Cortex of kidney (tissue), 1 donor: ENCODE measurements at places on chromosomes 7 and 10.

GRCh38 chr7:130489140-130489983, 2.5 kb upstream of the MEST start:
- no peak for DNase-seq

GRCh38 chr10:130737621-130738020, 573.9 kb downstream of the TCERG1L start:
- no peak for DNase-seq

GRCh38 chr10:22606164-22606614, 108.2 kb downstream of the PIP4K2A start:
- no peak for DNase-seq

- no peak for DNase-seq
Observed at GRCh38 chr7:106959753-106960152, 84.8 kb upstream of the PRKAR2B start.

DNA sequence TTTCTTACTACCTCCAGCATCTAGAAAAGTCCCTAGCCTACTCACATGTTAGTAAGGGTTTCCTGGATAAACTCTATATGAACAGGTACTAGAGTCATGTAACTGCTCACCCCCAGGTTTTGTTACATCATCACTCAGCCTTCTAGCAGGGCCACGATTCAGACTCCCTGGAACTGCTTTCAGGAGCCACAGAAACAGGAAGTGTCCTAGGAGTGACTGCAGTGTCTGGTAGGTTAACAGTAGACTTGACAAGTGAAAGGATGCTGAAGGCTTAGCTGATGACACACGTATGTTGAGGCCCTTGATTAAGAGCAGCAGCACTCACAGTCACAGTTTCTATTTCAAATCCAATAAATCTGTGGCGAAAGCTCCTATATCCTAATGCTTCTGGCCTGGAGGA, 101.2 kb downstream of the DNMBP start:
- DNase-seq, result no peak

- DNase-seq, result no peak
Observed at GRCh38 chr7:110591341-110591740, 499.6 kb upstream of the LRRN3 start.

DNA sequence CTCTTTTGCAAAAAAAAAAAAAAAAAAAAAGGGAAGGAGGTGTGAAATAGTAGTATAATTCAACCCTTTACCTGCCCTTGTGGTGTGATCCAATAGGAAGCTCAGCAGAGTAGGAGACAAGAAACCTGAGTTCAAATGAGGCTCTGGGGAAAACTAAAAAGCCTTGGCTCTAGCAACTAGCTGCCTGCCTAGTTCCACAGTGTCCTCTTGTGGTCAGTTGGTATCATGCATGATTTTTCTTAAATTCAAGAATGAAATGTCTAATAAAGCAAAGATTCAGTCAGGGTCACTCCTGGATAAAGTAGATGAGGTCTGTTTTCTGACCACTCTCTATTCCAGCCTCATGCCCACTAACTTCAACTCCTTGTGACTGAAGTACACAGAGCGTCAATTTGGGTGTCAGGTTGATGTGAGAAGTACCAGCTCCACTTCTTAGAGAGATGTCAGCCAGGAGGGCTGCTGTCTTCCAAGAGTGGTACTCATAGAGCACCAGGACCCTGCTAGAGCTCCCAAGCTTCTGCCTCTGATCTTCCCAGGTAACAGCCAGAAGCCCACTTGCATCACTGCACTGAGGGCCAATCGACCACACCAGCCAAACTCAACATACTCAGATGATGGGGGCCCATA, 10.5 kb downstream of the LSM5 start:
- no peak for DNase-seq

DNA sequence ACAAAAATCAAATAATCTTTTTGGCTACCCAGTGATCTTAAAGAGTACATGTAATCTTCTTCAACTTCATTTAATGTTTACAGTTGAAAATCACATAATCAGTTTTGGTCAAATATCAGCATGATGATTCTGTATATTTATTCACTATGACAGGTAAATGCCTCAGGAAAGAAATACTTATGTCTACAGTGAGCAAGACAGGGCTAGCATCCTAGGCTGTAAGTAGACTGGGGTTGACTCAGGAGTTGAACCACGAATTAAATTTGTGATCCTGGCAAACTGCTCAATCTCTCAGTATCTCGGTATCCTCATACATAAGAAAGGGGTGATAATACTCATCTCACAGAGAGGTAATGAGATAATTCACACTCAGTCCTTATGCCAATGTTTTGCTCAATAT, 71.8 kb downstream of the SEMA3D start:
- no peak for DNase-seq

DNA sequence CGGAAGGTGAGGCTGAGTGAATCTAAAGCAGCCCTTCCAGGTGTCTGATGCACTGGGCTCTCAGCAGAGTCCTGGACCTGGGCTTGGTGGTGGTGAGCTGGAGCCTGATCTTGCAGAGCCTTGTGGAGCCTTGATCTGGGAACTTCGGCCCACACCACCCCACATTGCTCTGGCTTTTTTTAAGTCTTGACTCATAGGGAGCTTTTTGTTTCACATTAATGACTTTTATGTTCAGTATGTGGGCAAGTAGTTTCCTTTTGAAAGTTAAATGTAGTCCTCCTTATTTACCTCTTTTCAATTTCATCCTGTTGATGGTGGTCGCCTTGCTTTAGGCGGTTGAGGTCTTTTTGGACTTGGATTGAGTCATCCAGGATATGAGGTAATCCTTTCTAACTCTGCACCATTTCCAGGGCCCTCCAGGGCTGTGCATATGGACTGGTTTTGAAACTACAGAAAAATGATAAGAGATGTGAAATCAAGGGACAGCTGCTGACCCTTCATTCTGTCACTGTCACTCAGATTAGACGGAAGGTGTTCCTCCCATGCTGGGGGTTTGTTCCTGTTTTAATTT, 2.9 kb upstream of the NRAP start:
- DNase-seq, result no peak

DNA sequence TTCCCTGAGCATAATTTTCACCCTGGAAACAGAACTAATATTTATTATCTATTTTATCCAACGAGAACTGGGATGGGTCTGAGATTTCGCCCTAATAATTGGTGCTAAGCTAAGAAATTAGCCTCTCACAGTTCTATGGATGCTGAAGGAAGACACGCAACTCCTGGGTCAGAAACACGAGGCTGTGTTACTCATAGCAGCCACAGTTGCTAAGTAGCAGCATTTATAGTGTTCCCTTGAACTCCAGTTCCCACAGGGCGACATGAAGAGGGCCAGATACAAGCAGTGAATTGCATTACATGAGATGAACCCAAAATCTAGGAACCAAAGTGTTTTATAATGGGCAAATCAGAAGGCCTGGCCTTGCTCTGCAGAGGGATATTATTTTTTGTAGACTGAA, 109.8 kb upstream of the AGR3 start:
- no peak for DNase-seq

GRCh38 chr10:607545-608185, 81.8 kb downstream of the DIP2C start:
- DNase-seq, result no peak

DNA sequence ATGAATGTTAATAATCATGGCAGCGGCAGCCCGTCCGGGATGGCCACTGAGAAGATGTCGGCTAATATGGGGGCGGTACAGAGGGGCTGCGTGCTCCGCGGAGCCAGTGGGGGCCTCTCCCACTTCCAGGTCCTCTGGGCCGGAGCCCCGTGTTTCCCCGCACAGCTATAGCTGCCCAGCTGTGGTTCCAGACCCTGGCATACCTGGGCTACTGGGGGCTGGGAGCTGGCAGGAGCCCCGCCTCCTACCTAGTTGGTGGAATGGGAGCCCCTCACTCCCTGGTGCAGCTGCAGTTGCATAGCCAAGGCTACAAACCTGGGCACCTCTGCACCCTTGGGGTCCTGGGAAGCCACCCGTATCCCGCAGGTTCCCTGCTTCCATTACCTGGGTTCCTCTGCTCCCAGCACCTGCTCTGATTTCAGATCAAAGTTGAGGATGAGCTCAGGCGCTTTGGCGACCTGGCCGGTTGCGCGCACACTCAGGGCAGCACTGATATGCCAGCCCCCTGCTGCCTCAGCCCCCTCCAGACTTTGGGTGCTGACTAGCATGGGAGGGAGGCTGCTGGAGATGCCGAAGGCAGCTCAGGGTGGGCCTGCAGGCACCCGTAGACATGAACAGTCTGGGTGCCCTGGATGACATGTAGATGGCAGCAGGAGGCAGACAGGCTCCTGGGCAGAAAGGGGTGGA, 236.5 kb upstream of the SEMA3D start:
- no peak for DNase-seq

- no peak for DNase-seq
Observed at GRCh38 chr7:132580717-132581285, 4.5 kb upstream of the PLXNA4 start.

GRCh38 chr10:28975891-28976531, 298.7 kb downstream of the BAMBI start:
- no peak for DNase-seq

- DNase-seq, result no peak
Observed at GRCh38 chr10:101485681-101486554, 102.1 kb downstream of the POLL start.

GRCh38 chr7:1512781-1513656, 8.8 kb upstream of the INTS1 start:
- DNase-seq, result no peak

- no peak for DNase-seq
Observed at GRCh38 chr7:46960970-46961369, 620.9 kb downstream of the TNS3 start.

- no peak for DNase-seq
Observed at GRCh38 chr7:89605362-89605761, 548.9 kb upstream of the STEAP1 start.

GRCh38 chr10:114653926-114654325, 4.1 kb downstream of the ABLIM1 start:
- no peak for DNase-seq

DNA sequence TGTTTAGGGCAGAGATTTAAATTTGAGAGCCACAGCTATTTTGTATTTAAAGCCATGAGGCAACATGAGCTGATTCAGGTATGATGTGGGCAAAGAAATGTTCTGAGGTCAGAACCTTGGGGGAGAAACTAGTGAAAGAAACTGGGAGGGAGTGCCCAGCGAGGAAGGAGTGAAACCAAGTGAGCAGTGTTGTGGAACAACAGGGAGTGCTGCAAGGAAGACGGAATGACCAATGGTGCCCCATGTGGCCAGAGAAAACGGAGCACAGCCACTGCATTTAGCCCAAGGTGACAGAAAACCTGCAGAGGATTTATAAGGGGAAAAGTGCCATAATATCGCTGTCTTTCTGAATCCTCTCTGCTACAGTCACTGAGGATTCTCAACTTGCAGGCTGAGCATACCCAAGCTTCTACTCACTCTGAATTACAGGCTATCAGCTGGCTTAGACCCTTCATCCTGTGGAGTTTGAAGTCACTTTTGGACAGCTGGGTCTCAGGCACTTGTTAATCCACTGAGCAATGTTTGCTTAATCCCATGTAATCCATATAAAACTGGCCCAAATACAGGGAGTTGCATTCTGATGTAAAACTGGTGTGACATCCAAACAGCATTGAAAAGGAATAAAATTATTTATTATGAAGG, 777.3 kb downstream of the CCSER2 start:
- no peak for DNase-seq

DNA sequence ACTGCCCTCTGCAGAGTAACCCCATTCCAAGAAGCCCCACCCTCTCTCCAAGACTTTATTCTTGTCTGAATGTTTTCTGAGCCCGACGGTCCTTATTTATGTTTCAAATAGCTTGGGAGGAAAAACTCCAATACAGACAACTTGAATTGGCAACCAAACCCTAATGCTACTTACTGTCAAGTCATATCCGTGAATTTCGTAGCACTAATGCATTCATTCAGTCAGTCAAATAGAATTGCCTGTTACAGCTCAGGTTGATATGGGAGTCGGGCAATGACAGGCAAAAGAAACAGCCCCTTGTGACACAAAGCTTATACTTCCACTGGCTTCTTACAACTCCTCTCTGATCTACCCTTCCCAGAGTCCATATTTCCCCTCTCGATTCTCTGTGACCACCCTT, 58.5 kb upstream of the LRGUK start:
- no peak for DNase-seq

- no peak for DNase-seq
Observed at GRCh38 chr7:44987996-44988395, 9.2 kb upstream of the MYO1G start.

- no peak for DNase-seq
Observed at GRCh38 chr10:21194510-21194993, 297.4 kb upstream of the NEBL start.
